Ascending aorta (tissue), 2 donors: ENCODE measurements at places on chromosomes 4 and X. TPM values are rescaled to one million over a fixed set of nuclear protein-coding genes. Genes with fewer than 3 reads are reported as not detected.

DNA sequence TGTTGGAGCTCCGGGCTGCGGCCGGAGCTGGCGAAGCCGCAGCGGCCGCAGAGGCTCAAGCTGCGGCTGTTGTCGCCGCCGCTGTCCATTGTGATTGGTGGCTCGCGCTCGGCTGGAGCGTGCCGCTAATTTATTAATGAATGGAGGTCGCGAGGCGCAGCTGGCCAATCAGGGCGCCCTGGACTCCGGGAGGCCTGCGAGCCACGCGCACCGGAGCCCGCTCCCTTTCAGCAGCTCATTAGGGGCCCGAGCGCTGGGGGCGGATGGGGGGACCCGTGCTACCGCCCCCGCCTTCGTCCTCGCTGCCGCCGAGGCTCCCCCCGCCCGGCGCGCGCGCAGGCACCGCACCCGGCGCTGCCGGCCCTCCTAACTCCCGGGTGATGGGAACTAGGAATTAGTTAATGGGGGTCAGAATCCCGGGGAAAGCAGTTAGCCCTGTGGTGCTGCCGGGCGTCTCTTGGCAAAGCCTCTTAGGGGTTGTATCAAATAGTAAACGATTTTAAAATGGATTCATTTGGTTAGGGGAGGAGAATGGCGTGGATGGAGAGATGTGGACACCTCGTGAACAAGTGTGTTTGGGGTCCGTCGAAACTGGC, 589 bp upstream of the NEUROG2 start:
- no peaks in the 10 kb centered on the region for H3K36me3 ChIP-seq
- H3K27me3 ChIP-seq = peaks cover 55% of the 10 kb centered on the region
- H3K27ac ChIP-seq = no peak overlapping the region
- peak overlapping the region; percentile 64 for H3K4me3 ChIP-seq
- peaks cover 16% of the 10 kb centered on the region for H3K4me1 ChIP-seq

DNA sequence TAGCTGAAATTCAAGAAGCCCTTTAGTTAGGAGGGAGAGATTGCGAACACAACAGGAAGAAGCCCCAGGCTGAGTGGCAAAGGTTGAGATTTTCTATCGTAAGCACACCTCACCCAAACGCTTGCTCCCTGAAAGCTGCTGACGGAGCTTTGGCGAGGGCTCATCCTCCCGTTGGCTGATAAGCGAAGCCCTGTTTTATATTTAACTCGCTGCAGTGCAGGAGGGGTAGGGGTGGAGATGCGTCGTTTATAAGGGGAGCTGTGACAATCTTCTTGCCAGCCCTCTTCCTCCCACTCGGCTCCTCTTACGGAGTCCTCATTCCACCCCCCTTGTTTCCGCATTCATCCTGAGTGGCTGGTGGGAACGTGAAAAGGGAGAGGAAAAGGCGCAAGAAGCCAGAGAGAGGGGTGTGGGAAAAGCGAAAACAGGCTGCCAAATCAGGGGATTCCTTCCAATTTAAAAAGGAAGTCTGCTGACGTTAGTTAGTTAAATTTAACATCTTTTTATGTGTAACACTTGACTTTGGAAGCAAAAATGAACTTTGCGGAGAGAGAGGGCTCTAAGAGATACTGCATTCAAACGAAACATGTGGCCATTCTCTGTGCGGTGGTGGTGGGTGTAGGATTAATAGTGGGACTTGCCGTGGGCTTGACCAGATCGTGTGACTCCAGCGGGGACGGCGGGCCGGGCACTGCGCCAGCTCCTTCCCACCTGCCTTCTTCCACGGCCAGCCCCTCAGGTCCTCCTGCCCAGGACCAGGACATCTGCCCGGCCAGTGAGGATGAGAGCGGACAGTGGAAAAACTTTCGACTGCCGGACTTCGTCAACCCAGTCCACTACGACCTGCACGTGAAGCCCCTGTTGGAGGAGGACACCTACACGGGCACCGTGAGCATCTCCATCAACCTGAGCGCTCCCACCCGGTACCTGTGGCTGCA, at the start of gene ENPEP:
Gene ENPEP (plus strand): TSS at position 275 of the 938 bp plus-strand sequence. CDS start 260 bp downstream, at position 535.
- DNase-seq = no peak
- peak within 1 kb of the TSS; percentile 19 for H3K4me3 ChIP-seq
- no peaks in the 10 kb centered on the region for H3K27me3 ChIP-seq
- no peaks in the 10 kb centered on the region for H3K36me3 ChIP-seq

DNA sequence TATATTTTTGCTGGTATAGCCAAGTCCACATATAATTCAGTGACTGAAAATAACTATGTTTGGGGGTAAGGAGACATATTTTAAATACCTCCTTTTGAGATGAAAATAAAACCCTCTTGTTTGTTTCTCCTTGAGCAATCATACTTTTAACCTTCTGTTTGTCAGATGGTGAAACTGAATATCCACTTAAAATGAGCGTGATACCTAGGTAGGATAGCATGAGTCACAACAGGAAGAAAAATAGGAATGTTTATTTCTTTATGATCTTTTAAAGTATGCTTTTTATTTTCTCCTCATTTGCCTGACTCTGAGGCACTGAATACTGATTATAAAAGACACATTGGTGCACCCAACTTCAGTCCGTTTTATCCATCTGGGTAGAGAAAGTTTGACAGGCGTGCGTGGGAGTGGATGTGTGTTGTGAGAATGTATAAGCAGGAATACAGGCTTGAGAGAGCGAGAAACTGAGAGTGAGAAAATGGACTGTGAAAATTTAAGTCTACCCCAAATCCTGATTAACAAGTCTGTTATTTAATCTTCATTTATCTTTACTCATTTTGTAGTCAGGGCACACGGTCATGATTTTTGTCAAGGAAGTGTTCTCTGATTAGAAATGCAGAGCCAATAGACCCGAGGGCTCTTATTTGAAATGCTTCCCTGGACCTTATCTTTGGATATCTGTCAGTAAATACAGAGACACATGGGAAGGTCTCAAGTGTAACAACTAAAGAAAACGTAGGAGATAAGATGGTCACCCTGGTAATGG, 62.1 kb upstream of the ANTXR2 start:
- no peaks in the 10 kb centered on the region for H3K27me3 ChIP-seq
- no peak for DNase-seq
- H3K4me1 ChIP-seq = no peaks in the 10 kb centered on the region
- no peaks in the 10 kb centered on the region for H3K36me3 ChIP-seq
- no peak overlapping the region for H3K4me3 ChIP-seq

DNA sequence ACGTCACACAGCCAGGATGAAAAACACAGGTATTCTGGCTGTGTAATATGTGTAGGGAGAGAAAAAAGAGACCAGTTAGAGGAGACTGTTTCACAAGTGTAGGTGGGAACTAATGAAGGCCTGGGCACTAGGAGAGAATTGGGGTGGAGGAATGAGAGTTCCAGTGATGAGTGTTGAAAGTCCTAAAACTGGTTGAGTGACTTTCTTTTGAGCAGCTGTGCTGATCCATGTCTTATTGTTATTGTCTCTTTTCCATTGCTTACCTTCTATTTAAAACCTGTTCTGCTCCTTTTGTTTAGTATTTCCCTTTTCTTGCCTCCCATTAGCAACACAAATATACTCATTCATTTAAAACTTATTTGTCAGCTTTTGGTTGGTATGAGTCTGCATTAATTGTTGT, 88.7 kb downstream of the PDLIM5 start:
- H3K4me3 ChIP-seq = no peak overlapping the region
- no peaks in the 10 kb centered on the region for H3K36me3 ChIP-seq
- H3K4me1 ChIP-seq = peaks cover 30% of the 10 kb centered on the region
- H3K27ac ChIP-seq = no peak overlapping the region
- H3K27me3 ChIP-seq = no peaks in the 10 kb centered on the region

- H3K27me3 ChIP-seq = no peaks in the 10 kb centered on the region
- no peak overlapping the region for H3K4me3 ChIP-seq
- no peaks in the 10 kb centered on the region for H3K4me1 ChIP-seq
- DNase-seq = no peak
Observed at GRCh38 chr4:100632163-100632562, 114.3 kb upstream of the EMCN start.

DNA sequence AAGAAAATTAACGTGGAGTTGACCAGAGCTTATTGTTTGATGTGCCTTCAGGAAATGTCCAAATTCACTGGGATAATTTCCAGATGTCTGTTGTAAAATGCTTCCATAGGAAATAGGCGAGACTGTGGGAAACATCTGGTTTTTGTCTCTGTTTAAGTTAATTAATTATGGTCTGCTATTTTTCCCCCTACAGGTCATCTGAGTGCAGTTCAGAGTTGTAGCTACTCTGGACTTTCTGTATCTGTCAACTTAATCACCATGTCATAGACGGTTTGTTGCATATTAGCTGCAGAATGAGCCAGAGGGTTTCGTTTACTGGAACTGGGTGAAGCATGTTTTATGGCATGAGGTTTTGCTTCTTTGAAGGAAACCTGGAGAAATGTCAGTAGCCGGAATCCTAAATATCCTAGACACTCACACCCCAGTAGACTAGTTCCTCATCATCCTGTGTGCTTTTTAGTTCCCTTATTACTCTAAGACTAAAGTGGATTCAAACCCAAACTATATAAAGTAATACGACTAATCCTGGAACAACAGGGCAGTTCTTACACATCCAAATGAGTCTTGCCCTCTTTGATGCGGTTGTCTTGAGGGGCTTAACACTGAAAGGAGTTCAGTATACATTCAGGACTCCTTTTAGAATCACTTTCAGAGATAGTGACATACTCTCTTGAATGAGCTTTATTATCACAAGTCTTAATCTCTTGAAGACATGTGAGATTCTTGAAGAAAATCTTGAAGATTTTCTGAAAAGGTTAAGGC, 62.5 kb downstream of the PPEF1 start:
- no peak for DNase-seq
- no peak overlapping the region for H3K4me3 ChIP-seq
- no peaks in the 10 kb centered on the region for H3K36me3 ChIP-seq

- no peak overlapping the region for H3K27ac ChIP-seq
- no peak overlapping the region for H3K4me3 ChIP-seq
- H3K36me3 ChIP-seq = no peaks in the 10 kb centered on the region
- H3K27me3 ChIP-seq = no peaks in the 10 kb centered on the region
- no peak for DNase-seq
Observed at GRCh38 chrX:14504960-14505538, 24.3 kb upstream of the GLRA2 start.

DNA sequence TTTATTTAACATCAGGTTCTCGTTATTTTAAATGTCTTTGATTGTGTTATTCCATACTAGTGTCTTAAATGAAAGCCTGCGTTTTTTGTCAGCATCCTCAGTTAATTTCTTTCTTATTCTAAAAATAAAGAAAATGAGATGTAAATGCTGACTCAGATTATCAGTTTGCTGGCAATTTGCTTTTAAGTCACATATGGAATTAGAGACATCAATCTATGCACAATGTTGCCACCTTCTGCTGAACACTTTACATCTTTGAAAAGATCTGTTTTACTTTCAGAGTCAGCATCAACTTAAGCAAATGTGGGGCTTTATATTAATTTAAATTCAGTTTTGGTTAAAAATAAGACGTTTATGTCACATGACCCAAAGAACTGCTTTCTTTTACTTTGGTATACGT, 99.2 kb downstream of the ADGRL3 start:
- no peak overlapping the region for H3K27ac ChIP-seq
- H3K36me3 ChIP-seq = no peaks in the 10 kb centered on the region
- H3K4me1 ChIP-seq = no peaks in the 10 kb centered on the region
- DNase-seq = no peak

GRCh38 chr4:109610489-109610888, 50.4 kb downstream of the MCUB start:
- H3K4me1 ChIP-seq = no peaks in the 10 kb centered on the region
- DNase-seq = no peak
- no peaks in the 10 kb centered on the region for H3K36me3 ChIP-seq
- no peak overlapping the region for H3K4me3 ChIP-seq
- no peak overlapping the region for H3K27ac ChIP-seq

DNA sequence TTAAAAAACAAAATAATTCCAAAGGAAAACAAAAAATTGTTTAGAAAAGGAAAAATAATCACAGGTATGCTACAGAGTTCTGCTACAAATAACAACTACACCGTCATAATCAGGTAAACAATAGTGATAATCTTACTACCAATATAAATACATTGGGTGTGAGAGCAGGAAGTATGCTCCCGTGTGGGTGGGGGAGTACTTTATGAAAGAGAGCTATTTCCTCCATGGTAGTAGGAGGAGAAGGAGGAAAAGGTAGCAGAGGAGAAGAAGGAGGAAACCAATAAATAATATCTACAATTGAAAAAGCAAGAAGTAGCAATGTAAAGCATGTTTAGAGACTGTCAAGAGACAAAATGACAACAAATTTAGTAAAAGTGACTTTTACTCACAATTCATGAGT, 35.1 kb downstream of the TEC start:
- H3K27me3 ChIP-seq = no peaks in the 10 kb centered on the region
- no peak overlapping the region for H3K4me3 ChIP-seq
- no peak overlapping the region for H3K27ac ChIP-seq

- H3K27ac ChIP-seq = no peak overlapping the region
- no peaks in the 10 kb centered on the region for H3K27me3 ChIP-seq
- DNase-seq = no peak
- H3K4me1 ChIP-seq = no peaks in the 10 kb centered on the region
- H3K4me3 ChIP-seq = no peak overlapping the region
Observed at GRCh38 chrX:134604701-134605311, 53.5 kb downstream of the PLAC1 start.

DNA sequence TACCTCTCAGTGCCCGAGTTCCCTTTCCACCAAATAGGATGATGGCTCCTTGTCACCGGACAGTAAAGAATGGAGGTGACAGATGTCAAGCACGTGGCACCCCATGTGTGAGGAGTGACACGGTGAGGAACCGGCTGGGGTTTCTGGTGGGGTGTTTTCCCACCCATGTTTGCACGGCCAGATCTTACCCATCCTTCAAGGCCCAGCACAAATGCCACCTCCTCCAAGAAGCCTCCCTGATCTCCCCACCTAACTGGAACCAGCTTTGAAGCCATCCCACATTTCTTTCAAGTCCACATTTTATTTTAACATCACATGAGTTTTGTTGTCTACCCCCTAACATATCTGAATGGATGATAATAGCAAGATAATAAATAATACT, 63.0 kb downstream of the WFS1 start:
- no peak overlapping the region for H3K27ac ChIP-seq
- no peak for DNase-seq
- peaks cover under 1% of the 10 kb centered on the region for H3K27me3 ChIP-seq
- H3K36me3 ChIP-seq = no peaks in the 10 kb centered on the region
- H3K4me3 ChIP-seq = no peak overlapping the region

DNA sequence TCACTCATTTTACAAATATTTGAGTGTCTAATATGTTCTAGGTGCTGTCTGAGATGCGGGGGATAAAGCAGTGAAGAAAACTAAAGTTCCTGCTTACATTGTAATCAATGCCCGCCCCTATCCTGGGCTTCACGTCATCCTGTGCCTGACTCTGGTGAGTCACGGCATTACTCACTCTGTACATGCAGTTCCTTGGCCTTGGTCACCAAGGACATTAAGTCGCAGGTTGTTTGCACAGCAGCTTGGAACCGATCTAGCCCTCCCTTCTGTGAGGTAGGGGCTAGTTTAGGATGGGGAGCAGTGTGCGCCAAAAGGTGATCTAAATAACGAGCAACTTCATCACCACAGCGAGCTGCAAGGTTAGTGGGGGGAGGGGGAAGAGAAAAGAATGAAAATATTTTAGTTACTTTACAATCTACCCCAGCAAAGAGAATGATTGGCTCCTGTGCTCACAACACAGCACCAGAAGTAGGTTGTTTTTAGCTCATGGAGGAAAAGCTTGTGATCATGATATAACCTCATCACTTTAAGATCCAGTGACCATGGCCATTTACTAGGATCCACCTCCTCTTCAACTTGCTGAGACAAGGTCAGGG, 48.0 kb upstream of the HDAC8 start:
- no peaks in the 10 kb centered on the region for H3K4me1 ChIP-seq
- H3K27me3 ChIP-seq = no peaks in the 10 kb centered on the region
- no peak overlapping the region for H3K4me3 ChIP-seq
- peak; percentile 89 for DNase-seq
- peak overlapping the region; percentile 71 for H3K27ac ChIP-seq

Gene ADH1B
- 650 TPM for total RNA-seq

Gene ATP7A
- total RNA-seq = 7.5 TPM

Gene DUX4
- total RNA-seq = not detected

Gene ODAPH
- total RNA-seq = not detected

Gene RIPPLY1
- total RNA-seq = not detected
